ENCODE measurements at places on chromosomes 2 and 18.

DNA sequence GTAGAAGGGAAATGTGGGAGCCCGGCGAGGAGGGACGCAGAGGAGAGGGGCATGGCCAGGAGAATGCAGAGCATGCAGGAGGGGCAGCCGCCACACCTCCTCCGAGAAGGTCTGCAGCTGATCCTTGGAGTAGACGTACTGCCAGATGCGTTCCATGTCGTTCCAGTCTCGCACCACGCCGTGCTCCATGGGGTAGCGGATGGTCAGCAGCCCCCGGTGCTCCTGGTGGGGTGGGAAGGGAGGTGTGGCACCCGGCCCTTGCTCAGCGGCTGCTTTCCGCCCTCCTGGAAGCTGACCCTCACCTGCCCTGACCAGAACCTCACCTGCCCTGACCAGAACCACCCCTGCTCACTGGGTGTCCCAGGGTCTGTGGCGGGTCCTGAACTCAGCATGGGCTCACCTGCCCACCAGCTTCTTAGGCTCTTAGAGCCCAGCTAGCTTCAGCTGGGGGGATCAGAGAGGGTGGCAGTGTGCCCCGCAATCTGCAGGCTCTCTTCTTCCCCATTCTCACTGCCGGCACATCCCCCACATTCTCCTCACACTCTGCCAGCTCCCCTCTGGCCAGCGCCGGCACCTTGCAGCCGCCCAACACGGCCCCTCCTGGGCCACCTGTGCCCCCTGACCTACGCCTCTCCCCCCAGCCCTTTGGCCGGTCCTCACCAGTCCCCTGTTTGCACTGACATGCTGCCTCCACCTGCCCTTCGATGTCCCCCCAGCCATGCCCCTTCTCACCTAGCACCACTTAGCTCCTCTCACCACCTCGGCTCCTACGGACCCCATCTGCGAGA lies 4.4 kb downstream of the ACTR1B start:
- no peak for DNase-seq

DNA sequence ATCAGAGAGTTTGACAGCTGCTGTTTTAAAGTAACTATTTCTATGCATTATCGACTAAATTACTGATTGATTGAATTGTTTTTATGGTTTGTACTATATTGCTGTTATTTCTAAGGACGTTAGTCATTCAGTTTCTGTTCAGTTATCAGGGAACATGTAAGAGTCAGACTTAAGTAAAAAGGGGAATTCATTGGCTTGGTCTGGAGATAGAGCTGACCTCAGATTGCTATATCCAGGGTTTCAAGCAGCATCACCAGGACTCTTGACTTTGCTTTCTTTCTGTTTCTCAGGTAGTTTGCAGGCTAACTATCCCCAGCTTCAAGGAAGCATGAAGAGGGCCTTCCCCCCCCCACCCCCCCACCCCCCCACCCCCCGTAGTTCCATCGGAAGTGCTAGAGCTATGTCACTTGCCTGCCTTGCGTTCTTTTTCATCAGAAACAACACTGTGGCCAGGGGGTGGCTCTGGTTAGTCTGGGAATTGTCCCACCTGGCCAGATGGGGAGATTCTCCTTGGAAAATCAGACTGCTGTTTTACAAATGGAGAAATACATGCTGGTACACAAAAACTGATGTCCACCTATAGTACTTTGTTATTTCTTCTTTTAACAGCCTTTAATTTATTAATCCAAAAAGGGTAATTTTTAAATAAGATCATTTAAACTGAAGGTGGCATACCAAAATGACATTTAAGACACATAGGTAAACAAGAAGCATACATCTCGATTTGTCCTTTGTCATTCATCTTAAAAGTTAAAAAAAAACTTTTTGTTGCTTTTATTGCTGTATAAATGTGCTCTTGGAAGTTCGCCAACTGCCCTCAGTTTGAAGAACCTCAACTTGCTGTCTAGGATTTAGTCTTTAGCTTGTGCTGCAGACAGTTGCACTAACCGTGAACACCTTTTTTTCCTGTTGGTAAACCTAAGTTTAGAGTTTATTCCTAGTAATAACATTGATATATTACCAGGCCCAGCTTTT lies 9.4 kb downstream of the SMAD4 start:
- DNase-seq: no peak

DNA sequence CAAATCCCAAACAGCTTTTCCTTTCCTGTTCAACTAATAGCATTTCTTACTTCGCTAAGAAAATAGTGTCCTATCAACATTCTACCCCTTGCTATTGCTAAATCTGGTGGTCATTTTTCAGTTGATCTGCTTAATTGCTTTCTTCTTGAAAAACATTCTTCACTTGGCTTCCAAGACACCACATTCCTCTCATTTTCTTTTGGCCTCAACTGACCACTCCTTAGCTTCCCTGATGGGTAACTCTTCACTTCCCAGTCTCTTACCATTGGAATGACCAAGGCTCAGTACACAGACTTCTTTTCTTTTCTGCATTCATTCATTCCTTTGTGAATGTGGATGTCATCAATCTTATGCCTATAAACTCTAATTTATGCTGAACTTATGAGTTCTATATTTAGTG lies 230.8 kb upstream of the CDH2 start:
- no peak for DNase-seq

- DNase-seq: no peak
Measured at GRCh38 chr18:79616651-79617510, 62.7 kb upstream of the CTDP1 start.

- DNase-seq: no peak
Measured at GRCh38 chr2:120094795-120095194, 81.9 kb downstream of the EPB41L5 start.

GRCh38 chr2:1378456-1379150 lies 34.7 kb upstream of the TPO start:
- no peak for DNase-seq

GRCh38 chr2:177296040-177296439 lies 31.5 kb upstream of the NFE2L2 start:
- no peak for DNase-seq

DNA sequence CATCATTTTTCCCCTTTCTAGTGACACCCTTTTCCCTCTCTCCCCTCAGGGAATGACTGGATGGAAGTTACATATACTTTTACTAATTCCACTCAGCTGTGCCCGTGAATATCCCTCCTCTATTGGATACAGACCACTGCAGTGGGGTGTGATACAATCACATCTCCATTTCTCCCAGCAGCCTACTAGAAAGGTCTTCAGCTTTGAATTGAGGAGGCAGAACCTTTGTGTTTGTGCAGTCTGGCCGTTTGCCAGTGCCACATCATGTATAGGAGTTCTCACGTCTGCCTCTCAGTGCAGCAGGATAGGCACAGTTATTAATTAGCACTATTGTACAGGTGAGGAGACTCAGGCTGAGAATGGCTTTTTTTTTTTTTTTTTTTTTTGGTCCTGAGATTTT lies 16.4 kb downstream of the TNFRSF11A start:
- DNase-seq: no peak

- no peak for DNase-seq
Measured at GRCh38 chr18:46010050-46010449, 42.9 kb upstream of the EPG5 start.

DNA sequence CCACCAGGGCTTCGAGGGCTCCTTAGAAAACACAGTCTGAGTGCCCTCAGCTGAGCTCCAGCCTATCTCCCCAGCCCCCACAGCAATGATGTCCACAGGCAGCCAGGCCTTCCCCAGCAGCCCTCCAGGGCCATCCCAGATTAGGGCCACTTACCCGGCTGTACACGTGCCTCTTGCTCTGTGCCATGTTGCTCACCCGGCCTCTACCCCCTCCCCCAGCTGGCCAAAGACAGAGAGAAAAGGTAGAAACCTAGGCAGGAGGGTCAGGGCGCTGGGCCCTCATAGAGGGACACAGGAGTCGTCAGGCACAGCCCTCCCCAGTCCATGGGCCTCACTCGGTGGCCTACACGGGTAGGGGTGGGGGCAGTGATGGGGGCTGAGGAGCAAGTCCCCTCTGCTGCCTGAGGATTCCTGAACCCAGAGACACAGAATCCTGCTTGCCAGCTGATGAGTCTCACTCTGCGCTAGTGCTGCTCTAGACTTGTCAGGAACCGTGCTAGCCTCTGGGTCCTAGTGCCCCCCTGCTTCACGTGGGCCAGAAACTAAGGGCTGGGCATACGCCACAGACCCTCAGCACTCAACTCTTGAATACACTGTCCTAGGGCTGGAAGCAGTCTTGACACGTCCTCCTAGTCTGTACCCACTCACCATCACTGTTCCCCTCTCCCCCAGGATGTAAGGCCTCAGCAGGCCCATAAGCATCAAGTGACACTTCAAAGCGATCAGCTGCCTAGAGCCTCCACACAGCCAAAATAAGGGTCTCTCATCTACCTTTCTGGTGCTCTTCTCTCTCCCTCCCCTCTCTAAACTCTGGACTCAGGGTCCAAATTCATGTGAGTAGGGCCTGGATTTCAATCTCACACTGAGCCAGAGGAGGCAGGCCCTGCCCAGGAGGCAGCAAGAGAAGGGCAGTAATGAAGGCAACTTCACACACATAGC lies at the start of gene DCTN1:
Gene DCTN1, minus strand, starts transcription at position 461 of the 939 bp plus-strand sequence. Its CDS starts 274 bp downstream, at position 187.
- DNase-seq: peak; percentile 18

GRCh38 chr2:142478206-142478605 lies 347.4 kb upstream of the LRP1B start:
- no peak for DNase-seq

DNA sequence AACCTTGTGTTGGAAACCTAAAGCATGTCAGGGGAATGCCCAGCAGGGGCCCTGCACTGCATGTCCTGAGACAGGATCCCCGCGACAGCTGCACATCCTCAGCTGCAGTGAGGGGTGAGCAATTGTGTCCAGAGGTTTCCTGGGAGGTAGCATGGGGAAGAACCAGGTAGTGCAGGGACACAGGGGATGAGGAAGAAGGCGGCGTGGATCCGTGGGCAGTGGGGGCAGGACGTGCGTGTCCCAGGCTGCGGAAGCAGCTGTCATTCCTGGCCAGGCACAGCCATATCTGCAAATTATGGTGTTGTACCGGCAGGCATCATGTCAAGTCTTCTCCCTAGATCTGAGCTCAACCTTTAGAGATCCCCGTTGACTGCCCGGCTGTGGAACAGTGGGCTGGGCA lies 238.2 kb upstream of the MYT1L start:
- no peak for DNase-seq

GRCh38 chr18:27685807-27686412 lies 491.0 kb downstream of the CDH2 start:
- peak; percentile 3 for DNase-seq

DNA sequence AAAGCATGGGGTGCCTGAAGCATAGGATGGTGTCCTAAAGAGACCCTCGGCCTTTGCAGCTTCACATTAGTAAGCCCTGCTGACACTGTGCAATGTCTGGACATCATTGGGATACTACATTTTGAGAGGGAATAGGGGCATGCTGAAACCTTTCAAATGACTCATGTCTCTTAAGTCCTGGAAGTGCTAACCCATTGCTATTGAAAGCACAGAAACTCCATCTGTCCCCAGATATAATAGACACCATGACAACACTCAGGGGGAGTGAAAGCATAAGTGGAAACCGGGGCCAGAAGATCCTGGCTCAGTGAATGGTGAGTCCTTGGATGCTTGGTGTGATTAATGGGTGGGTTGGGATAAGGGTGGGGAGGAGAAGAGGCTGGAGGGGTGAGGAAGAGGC lies 595.5 kb upstream of the ID2 start:
- no peak for DNase-seq

- DNase-seq: peak; percentile 77
Measured at GRCh38 chr2:174778085-174778981, 14.1 kb upstream of the CHRNA1 start.

- DNase-seq: no peak
Measured at GRCh38 chr2:159515441-159515840, 100.9 kb downstream of the BAZ2B start.

GRCh38 chr2:218832081-218832480 lies 478 bp upstream of the PRKAG3 start:
- DNase-seq: no peak

GRCh38 chr2:75709297-75709696 lies 1.4 kb downstream of the GCFC2 start:
- DNase-seq: no peak
